ENCODE measurements at places on chromosomes 1 and 21.

- DNase-seq: no peak
These were observed 371.6 kb downstream of the PRDM2 start for GRCh38 chr1:14071581-14071980.

DNA sequence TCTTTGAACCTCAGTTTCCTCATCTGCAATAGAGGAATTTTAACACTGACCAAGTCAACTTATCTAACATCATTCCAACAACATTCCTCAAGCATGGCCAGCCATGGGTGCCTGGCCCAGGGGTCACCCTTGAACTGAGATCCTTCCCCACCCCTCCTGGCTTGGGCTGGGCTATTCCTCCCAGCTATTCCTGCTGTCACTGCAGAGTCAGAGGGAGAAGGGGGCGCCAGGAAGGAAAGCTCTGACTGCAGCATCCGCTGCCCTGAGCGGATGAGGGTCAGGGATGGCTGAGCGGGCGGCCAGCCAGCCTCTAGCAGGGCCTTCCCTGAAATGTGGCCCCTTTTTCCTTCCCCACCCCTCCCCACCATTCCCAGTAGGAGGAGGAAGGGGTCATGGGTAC lies 3.1 kb downstream of the TINAGL1 start:
- DNase-seq: no peak

DNA sequence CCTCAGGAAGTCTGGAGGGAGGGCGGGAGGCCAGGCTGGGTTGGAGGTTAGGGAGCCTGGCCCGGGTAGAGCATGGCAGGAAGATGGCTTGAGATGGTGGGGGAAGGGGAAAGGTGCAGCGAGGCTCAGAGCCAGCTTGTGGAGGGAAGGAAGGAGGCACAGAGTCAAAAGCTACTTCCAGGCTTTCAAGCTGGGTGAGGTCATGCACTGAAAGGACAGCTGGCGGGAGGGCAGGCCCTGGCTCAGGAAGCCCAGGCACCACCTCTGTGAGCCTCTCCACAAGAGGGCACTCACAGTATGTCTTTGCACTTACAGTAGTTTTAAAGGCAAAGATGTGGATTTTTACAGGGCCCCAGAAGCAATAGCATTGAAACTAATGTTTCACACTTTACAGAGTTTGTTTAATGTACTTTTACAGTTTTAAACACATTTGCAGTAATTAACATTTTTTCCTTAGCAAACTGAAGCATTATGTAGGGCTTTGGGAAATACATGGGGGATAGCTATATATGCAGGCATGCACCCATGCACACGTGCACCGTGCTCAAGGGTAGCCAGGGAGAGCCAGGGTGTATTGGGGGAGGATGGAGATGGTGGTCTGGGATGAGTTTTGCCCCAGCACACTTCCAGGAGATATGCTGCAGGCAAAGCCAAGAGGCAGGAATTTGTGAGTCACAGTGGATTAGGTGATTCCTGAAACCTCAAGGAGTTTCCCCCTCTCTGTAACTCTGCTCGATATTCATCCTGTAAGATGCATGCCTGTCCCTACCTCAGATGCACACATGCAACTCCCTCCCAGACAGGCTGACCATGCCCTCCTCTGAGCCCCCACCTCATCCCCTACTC lies 6.1 kb upstream of the ADAM15 start:
- peak; percentile 84 for DNase-seq

GRCh38 chr1:197463142-197463541 lies 195.1 kb downstream of the CRB1 start:
- peak; percentile 15 for DNase-seq

- DNase-seq: peak; percentile 60
These were observed 759 bp downstream of the AHCTF1 start for GRCh38 chr1:246930830-246931548.

GRCh38 chr21:35206141-35207125 lies 157.3 kb upstream of the RUNX1 start:
- no peak for DNase-seq

DNA sequence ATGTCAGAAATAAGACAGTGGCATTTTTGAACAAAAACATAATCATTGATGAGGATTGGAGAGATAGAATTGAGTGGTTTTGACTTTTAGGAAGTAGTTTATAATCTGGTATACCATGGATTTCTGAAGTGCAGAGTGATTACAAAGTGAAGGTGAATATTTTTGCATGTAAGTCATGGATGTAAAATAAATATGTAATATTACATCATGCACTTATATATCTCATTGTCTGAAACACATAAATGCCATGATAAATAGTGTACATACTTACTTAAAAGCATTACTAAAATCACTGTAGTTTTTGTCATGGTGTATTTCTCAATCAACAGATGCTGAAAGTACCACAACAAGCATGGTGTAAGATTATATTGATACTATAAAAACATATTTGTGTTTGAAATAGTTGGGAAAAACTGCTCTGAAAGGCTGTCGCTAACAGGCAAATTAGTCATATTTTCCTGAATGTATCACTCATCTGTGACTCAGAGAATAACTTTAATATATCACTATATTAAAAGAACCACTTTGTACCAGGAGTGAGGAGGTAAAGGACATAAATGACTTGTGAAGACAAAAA lies 24.8 kb upstream of the RGS18 start:
- DNase-seq: peak; percentile 49

DNA sequence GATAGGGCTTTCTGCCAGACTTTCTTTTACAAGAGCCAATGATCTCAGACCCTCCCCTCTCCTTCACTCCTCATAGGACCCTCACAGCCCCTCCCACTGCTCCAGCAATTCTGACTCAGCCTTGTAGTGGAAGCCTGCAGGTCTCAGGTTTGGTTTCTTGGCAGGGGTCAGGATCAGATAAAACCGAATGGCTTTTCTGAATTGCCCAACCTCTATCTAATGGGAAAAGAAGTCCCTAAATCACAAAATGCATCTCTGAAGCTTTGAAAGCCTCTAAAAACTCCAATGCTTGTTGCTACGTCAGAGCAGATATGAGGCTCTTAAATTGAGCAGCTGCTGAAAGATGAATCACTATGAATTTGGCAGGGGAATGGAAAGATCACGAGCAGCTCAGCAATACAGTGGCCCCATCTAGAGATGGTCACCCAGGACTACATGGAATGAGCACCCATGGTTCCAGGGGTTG lies 74.5 kb downstream of the NID1 start:
- peak; percentile 95 for DNase-seq

- no peak for DNase-seq
These were observed 262.0 kb upstream of the CXADR start for GRCh38 chr21:17250778-17251241.

DNA sequence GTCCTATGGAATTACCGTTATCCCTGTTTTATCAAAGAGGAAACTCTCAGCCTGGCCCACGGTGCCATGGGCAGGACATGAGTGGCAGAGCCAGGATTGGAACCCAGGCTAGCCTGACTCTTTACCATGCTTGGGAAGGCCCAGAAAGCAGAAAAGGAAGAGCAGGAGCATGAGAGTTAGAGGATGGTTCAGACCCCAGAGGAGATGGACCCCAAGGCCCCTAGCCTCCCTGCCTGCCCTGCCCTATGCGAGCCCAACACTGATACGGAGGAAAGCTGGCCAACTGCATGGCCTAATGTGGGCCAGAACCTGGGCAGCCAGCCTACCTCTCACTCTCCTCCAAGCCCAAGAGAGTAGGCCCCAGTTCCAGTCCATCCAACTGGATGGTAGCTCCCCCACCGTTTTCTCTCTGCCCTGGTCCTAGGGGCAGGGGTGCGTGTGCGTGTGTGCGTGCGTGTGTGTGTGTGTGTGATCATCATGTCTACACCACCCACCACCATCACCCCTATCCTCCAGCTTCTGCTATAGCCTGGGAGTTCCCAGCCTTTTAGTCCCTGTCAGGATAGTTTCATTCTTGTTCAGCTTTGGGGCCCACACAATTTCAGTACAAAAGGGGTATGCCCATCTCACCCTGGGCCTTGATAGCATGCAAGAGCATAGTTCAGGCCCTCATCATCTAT lies 15.4 kb upstream of the MEX3A start:
- DNase-seq: no peak

- no peak for DNase-seq
These were observed 39.8 kb upstream of the FHAD1 start for GRCh38 chr1:15207031-15207828.

- DNase-seq: no peak
These were observed 9.3 kb upstream of the F3 start for GRCh38 chr1:94550800-94551241.

GRCh38 chr1:13749543-13750341 lies 49.8 kb downstream of the PRDM2 start:
- peak; percentile 39 for DNase-seq

DNA sequence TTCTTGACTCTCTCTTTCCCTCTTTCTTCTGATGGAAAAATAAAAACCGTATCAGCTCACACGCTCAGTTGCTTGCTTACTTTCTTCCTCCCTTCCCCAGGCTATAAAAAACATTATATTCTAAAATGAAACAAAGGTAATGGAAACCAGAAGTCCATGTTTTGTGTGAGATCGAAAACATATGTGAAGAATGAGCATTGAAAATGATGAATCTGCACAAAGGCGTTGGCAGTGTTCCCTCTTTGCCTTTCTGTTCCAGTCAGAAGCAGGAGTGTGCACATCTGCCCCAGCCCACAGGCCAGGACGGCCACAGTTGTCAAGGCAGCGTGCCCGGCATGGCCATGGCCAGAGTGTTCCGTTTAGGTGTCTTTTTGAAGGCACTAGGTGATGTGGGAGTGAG lies 185.3 kb upstream of the USP24 start:
- peak; percentile 82 for DNase-seq

- no peak for DNase-seq
These were observed 8.8 kb upstream of the RNF223 start for GRCh38 chr1:1082776-1083415.

DNA sequence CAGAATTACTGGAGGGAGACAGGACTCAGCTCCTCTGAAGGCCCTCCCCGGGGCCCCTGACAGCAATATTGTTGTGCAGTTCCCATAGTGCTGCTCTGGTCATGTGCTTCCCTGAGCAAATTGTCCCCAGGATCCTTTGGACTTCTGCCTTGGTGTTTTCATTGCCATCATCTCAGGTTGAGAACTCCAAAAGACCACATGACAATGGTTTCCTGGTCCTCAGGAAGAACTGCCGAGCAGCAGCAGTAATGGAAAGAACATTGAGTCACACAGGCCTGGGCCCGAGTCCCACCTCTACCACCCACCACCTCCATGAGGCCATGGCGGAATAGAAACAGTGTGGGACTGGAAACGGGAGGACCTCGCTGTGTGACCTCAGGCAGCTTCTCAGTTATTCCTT lies 6.3 kb upstream of the CTTNBP2NL start:
- DNase-seq: no peak

DNA sequence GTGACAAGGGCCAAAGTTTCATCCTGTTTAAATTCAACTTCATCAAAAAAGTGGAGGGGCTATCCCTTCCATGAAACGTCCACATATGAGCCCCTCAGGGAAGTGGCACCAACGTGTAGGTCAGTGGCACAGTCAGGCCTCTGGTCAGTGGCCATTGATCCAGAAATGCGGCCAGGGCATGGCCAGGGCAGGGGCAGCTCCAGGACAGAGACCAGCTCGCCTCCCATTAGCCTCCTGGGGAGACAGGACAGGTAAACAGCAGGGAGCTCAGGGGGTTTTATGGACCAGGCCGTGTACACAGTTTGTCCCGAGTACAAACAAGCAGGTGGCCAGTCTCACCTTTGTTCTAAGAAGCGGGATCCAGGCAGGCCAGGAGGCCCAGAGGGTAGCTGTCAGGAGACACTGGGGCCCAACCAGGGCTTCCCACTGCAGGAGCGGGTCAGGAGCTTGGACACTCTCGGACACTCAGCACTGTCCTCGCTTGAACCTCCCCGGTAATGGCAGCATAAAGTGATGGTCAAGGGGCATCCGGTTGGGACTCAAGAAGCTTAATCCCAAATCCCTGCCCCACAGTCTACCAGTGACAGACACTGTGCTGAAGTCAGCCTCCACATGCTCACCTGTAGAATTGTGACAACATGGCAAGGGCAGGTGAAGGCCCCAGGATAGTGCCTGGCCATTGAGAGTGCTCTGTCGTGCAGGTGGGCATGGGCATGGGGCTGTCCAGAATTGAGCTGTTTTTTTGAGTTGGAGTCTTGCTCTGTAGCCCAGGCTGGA lies 144.1 kb upstream of the ERRFI1 start:
- no peak for DNase-seq

DNA sequence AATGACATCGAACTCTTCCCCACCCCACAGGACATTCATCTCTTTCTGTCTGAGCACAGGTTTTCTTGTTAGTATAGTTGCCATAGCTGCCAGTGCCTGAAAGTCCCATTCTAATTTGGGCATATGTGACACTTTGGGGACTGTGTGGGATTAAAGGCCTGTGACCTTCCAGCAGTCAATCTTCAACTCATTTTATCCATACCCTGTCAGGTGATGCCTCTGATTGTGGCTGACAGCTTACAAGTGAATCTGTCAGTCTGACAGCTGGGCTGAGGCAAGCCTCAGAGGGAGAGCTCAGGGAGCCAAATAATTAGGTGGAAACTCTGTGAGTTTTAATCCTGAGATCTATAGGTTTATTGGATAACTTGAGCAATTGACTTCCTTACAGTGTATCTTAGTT lies 29.6 kb downstream of the ZCCHC17 start:
- DNase-seq: no peak

DNA sequence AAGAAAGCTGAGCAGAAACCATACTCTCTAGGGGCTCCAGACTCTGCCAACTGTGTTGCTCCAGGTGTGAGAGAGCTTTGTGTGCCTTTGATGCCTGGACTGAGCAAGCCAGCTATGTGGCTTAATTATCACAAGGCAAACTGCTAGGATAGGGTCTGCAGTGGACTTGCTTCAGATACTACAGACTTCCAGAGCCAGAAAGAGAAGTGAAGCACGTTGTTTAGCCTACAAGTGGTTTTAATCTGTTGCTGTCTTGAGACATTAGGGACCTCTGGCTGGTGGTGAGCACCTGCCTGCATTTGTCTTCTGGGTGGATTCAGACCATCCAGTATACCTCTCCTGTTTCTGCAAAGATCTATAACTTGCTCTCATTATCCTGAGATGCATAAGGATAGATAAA lies 353.4 kb upstream of the PLXNA2 start:
- no peak for DNase-seq

- DNase-seq: peak; percentile 52
These were observed 398.7 kb downstream of the PLPP3 start for GRCh38 chr1:56180520-56181190.

DNA sequence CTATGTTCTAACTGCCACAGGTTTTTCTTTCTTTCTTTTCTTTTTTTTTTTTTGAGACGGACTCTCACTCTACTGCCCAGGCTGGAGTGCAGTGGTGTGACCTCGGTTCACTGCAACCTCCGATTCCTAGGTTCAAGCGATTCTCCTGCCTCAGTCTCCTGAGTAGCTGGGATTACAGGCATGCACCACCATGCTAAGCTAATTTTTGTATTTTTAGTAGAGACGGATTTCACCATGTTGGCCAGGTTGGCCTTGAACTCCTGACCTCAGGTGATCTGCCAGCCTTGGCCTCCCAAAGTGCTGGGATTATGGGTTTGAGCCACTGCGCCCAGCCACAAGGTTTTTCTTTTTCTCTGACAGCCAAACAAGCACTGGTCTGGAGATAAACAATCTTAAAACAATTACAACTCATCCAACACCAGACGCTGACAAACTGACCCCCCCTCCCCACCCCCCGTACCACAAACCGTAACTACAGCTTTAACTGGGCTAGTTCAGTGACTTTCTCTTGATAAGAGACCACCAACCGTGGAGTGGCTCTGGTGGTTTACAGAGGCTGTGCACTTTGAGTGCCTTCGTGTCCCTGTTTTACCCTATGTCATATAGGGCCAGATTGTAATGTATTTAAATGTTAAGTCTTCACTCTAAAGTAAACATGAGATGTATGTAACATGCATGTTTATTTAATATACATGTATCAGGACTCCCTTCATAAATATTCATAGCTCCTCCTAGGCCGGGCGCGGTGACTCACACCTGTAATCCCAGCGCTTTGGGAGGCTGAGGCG lies 19.5 kb upstream of the PUM1 start:
- no peak for DNase-seq
